Thyroid gland (tissue), 4 donors: ENCODE measurements at places on chromosomes 5 and 9. TPM values are rescaled to one million over a fixed set of nuclear protein-coding genes. Genes with fewer than 3 reads are reported as not detected.

GRCh38 chr9:5786370-5787127 lies 46.4 kb downstream of the ERMP1 start:
- H3K36me3 ChIP-seq = peaks cover 15% of the 10 kb centered on the region
- no peaks in the 10 kb centered on the region for H3K27me3 ChIP-seq
- no peak for DNase-seq
- H3K27ac ChIP-seq = no peak overlapping the region
- H3K4me3 ChIP-seq = no peak overlapping the region
- H3K4me1 ChIP-seq = peaks cover 7% of the 10 kb centered on the region

- no peak overlapping the region for H3K4me3 ChIP-seq
- H3K4me1 ChIP-seq = peaks cover 91% of the 10 kb centered on the region
- H3K27ac ChIP-seq = peak overlapping the region; percentile 98
- no peaks in the 10 kb centered on the region for H3K36me3 ChIP-seq
- H3K27me3 ChIP-seq = no peaks in the 10 kb centered on the region
Observed at GRCh38 chr9:130191068-130191748, 19.0 kb downstream of the NCS1 start.

- H3K4me3 ChIP-seq = no peak overlapping the region
Observed at GRCh38 chr5:136731241-136731900, 366.0 kb upstream of the TRPC7 start.

DNA sequence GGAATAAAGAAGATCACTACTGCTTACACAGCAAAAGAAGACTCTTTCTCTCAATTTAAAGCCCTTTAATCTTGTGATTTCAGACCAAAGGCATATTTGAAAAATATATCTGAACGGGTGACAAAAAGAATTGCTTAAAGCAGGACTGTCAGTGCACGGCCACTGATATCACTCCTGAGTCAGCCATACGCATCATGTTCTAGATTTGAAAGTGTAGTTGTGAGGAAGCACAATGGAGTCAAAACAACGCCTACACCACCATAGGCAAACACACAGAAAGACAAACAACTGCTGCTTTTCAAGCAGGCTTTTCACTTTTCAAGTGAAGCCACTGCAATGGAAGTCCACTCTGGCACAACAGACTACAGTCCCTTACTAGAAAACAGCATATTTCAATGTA lies 141.7 kb downstream of the AUH start:
- H3K27ac ChIP-seq = no peak overlapping the region
- DNase-seq = no peak
- peaks cover 5% of the 10 kb centered on the region for H3K36me3 ChIP-seq
- H3K27me3 ChIP-seq = no peaks in the 10 kb centered on the region

- no peak within 1 kb of the TSS for H3K4me3 ChIP-seq
- DNase-seq = no peak
- peaks cover 21% of the 10 kb centered on the region for H3K4me1 ChIP-seq
Observed at GRCh38 chr9:123355761-123356431, at the start of gene CRB2. CRB2 (plus strand) TSS chr9:123356197; CDS start chr9:123356261, 64 bp downstream.

DNA sequence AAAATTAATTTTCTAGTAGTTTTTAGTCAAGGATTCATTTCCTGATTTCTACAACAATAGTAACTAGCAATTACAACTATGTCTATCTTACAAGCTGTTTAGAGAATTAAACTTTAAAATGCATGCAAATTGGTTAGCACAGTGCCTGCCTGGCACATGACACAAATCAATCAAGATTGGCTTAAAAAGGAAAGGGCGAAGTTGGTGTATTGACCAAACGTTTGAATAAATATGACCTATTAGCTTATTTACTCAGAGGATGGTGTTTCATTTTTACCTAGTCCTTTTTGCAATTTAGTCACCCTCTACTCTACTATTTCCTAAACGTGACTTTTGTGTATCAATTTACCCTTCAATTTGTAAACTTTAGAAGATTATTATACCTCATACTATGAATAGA lies 83.5 kb downstream of the GDA start:
- H3K27me3 ChIP-seq = no peaks in the 10 kb centered on the region
- no peak for DNase-seq
- H3K4me3 ChIP-seq = no peak overlapping the region
- no peaks in the 10 kb centered on the region for H3K4me1 ChIP-seq
- H3K27ac ChIP-seq = no peak overlapping the region
- no peaks in the 10 kb centered on the region for H3K36me3 ChIP-seq

DNA sequence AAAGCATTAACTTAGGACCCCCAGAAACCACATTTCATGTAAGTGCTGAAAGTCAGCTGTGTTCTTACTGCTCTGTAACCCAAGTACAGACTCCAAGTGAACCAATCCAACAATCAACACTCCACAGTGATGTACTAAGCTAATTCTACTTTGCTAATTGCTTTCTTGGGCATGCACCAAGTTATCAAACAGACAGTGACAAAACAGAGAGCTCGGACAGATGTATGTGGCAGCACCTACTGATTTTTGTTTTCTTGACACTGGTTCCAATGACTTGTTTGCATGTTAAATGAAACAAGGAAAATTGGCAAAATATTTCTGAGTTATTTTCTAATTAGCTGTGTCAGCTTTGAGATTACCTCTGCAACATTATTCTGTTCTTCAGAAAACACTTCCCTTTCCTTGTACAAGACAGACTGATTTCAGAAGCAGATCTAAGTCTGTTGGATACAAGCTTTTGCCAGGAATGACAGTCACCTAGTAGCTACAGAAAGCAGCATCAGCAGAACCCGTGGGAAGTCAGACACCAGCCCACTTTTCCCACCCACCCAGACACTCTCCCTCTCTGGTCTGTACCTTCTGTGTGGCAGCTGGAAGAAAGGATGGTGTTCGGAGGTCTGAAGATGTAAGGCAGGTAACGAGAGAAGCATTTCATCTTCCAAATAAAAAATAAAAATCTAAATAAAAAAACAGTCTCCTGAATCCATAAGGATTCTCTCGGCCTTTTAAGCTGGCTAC lies 176.7 kb upstream of the PPP2R2B start:
- no peaks in the 10 kb centered on the region for H3K27me3 ChIP-seq
- no peak overlapping the region for H3K4me3 ChIP-seq
- no peak for DNase-seq
- no peaks in the 10 kb centered on the region for H3K4me1 ChIP-seq
- no peak overlapping the region for H3K27ac ChIP-seq

DNA sequence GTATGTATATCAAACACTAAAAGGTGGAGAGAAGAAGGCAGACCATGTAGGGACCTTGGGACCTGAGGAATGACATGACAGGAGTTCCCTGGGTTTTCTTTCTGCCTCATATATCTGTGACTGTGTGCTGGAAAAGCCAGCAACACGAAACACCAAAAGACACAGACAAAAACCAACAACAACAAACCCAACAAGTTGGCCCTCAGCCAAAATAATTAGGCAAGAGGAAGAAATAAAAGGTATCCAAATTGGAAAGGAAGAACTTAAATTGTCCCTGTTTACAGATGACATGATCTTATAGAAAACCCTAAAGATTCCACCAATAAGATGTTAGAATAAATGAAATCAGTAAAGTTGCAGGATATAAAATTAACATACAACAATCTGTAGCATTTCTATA lies 21.7 kb downstream of the ABO start:
- H3K4me1 ChIP-seq = peaks cover 85% of the 10 kb centered on the region
- no peaks in the 10 kb centered on the region for H3K36me3 ChIP-seq

DNA sequence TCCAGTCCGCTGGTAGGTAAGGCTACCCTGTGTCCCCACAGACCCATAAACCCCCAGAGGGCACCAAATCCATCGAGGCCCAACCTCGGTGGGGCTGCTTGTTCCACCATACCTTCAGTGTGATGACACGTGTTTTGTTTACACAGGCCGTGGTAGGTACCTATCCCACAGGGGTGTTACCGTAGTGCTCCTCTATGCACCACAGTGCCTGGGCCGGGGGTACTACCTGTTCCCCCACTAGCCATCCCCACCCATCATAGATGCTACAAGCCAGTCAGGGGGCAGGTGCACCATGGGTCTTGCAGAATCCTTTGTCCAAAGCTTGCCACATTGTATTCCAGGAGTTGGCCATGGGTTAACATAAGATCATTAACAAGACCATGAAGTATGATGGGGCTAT lies 796.2 kb downstream of the EFNA5 start:
- no peaks in the 10 kb centered on the region for H3K27me3 ChIP-seq
- no peaks in the 10 kb centered on the region for H3K4me1 ChIP-seq
- H3K4me3 ChIP-seq = no peak overlapping the region
- H3K27ac ChIP-seq = no peak overlapping the region
- no peaks in the 10 kb centered on the region for H3K36me3 ChIP-seq

The RASEF gene
- total RNA-seq = 65.5 TPM

The PCDHB3 gene
- 0.81 TPM for total RNA-seq

The C5 gene
- total RNA-seq = 2.4 TPM

The SPATA31C1 gene
- not detected for total RNA-seq

The ADRA1B gene
- 13.2 TPM for total RNA-seq

The AFF4 gene
- 150 TPM for total RNA-seq

The CCNO gene
- total RNA-seq = 9.7 TPM

The KIF27 gene
- 19.3 TPM for total RNA-seq
